ENCODE measurements at places on chromosomes 5 and 9.
A peak's percentile ranks its signal among the peaks of the same experiment; 100 is the strongest.

GRCh38 chr5:180785121-180785781, 17.4 kb downstream of the MGAT1 start:
- DNase-seq: no peak

DNA sequence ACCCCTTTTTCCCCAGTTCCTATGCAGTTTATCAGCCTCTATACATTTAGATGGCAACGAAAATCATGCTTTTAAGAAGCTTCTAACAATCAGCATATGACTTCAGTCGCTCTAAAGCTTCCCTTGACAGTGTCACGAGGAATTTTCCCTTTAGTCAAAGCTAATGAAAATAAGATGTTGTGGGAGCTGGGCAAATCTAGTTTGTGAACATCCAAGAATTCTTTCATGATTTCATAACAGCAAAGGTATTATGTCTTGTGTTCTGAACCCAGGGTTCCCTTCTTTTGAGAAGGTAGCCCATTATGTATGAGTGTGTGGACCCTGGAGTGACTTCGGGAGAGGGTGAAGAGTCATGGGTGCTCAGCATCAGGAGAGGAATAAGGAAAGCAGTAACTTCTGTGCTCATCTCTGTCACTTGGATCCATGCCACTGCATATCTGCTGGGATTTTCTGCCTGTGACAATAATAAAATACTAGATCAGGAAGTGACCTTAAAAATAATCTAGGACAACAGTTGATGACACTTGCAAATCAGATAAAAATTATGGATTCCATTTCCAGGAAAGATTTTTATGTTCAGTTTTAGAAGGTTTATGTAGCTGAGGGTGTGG, 102.4 kb downstream of the PCSK1 start:
- no peak for DNase-seq

DNA sequence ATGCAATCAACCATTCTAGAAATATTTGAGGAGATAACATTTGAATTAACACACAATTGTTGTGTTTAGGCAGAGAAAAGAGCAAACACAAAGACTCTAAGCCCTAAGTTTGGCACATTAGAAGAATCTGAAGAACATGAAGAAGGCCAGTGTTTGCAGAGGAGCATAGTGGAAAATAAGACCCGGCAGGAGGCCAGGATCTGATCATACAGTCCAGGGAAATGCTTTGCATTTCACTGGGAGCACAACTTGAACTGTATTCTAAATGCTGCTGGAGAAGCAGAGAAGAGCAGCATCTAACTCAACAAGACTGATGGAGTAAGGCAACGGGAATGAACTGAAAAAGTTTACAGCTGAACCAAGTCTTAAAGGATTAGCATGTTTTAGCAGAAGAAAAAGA, 463.4 kb downstream of the ZNF608 start:
- no peak for DNase-seq

GRCh38 chr5:103910786-103911185, 348.2 kb upstream of the NUDT12 start:
- DNase-seq: no peak

DNA sequence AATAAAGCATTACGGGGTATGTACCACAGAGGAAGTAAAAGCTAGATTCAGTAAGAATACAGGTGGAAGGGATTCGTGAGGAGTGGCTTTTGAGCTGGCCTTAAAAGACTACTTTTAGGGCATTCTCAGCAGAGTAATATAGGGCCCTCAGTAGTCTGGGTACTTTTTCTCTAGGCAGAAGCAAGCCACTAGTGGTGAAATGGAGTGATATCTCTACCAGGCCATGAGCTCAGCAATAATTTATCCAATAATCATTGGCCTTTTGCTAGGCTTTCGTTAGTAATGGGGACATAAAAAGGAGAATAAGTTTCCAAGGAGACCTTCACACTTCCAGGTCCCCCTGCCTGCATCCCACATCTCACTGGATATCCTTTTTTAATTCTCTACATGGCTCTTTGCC, 1.7 kb downstream of the POLR3G start:
- no peak for DNase-seq

- no peak for DNase-seq
Measured at GRCh38 chr9:137866226-137867141, 11.1 kb upstream of the CACNA1B start.

- DNase-seq: no peak
Measured at GRCh38 chr9:127779136-127779981, 893 bp upstream of the SH2D3C start.

DNA sequence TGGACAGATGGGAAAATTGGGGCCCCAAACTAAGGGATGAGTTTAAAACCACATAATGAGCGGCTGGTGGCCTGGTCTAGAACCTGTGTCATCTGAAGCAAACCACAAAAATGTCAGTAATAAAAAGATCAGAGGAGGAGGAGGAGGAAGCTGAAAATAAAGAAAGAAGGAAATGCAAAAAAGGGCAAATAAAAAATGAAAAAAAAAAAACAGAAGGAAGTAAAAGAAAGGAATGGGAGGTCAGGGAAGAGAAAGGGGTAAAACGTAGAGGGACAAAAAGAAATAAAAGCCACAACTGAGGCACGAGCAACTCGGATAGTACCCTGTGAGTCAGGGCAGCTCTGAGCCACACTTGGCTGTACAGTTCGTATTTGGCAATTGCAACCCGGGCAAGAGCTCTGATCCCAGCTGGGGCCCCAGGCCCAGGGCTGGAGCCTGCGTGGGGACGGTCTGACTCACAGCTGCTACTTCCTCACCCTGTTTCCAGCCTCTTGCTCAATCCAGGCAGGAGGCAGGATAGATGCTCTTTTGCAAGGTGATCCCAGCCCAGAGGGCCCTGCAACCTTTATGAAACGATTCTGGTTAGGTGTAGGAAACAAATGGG, 137.9 kb upstream of the TRIM32 start:
- DNase-seq: no peak

GRCh38 chr5:105146867-105147266, 1584.3 kb upstream of the NUDT12 start:
- DNase-seq: no peak

DNA sequence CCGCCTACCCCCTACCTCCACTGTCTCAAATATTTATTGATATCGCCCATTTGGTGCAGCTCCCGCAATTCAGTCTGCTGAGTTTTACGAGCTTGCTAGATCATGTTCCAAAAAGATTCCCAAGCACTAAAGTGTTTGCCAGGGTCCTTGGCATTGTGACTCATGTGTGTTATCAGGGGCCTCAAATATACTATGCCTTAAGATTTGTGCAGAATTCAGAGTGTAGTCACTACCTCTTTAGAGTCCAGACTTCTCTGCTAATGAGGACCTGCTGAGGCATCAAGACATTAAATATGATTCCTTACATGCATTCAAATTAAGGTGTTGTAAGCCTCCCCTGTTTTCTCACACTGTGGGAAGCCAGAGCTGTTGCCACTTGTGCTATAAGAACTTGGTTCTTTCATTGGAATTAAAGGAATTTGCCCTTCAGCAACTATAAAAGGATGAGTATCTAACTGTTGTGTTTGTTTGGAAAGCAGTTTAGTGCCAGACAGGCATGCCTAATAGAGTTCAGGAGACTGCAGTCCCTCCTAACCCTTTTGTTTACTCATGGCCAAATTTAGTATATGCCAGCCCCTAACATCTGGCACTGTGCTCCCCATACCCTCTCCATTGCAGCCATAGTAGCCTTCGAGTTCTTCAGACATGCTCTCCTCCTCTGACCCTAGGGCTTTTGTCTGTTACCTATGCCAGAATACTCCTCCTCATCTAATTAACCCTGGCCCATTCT, 316.4 kb downstream of the NR3C1 start:
- no peak for DNase-seq

DNA sequence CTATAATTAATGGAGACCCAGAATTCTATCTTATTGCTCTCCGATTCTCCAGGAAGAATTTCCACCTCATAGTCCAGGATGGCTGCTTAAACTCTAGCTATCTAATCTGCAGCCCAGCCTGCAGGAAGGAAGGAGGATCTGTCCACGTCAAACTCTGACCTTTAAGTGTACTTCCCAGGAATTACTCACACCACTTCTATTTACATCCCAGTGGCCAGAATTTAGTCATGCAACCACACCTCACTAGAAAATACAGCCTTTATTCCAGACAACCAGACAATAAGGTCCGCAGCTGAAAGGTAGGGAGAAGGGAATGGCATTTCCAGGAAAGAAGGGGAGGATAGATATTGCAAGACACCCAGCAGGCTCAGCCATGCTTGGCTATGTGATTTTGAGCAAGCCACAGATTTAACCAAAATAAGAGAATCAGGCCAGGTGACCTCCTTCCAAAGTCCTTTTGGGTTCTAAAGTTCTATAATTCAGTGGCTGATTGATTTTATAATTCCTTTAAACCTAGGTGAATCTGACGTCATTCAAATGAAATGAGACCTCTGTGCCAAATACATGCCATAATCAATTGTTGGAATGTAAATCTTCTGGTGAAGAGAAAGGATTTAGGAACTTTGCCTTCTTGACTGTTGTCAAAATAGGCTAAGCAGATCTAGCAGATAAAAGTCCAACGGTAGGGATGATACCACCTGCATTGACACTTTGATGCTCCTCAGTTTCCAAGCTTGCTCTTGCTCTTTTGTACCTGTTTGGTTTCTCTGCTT, 3.7 kb upstream of the DENND1A start:
- no peak for DNase-seq

DNA sequence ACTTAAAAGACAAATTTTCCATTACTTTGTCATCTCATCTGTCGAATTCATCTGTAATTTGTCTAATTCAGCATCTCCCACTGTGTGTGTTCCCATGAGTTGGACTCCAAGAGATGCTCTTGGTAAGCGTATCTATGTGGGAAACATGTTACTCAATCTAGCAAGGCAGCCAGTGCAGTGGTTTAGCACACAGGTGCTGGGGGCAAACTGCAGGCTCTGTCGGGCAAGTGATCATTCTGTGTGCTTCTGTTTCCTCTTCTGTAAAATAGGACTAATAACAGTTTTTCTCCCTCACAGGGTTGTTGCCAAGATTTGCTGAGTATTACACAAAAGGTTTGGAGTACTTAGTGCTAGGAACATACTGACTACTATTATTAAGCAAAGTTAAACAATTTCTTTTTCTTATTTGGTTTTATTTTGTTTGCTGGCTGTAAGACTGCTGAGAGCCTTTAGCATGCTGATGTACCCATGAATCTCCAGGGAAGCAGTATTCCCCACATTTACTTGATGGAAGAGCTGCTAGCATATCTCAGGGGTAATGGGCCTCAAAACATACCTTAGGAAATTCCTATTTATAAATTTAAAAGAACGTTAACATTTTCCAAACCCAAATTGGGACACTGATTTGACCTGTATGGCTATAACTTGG, 709 bp upstream of the GAPT start:
- no peak for DNase-seq

- no peak for DNase-seq
Measured at GRCh38 chr5:39191216-39191615, 28.1 kb downstream of the FYB1 start.

GRCh38 chr9:69168709-69169217, 5.3 kb upstream of the TJP2 start:
- peak; percentile 49 for DNase-seq

DNA sequence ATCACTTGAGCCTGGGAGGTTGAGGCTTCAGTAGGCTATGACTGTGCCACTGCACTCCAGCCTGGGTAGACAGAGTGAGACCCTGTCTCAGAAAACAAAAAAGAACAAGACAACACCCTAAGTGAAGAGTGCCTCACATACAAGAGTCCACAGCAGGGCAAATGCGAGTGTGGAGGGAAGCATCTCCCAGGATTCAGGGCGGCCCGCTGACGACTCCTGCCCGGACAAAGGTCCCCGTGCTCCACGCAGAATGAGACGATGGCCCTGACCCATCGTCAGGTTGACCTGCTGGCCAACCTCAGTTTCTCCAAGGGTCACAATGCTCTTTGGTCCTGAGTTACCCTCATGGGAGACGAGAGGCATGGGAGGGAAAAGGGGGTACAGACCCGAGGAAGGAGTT, 18.3 kb downstream of the MRNIP start:
- no peak for DNase-seq

- no peak for DNase-seq
Measured at GRCh38 chr5:51433052-51433710, 49.9 kb downstream of the ISL1 start.

- DNase-seq: no peak
Measured at GRCh38 chr5:124007675-124008398, 495.9 kb downstream of the CSNK1G3 start.

GRCh38 chr5:1909346-1909985, 26.7 kb upstream of the IRX4 start:
- DNase-seq: no peak

GRCh38 chr5:154193283-154193682, 2.8 kb downstream of the GALNT10 start:
- no peak for DNase-seq

DNA sequence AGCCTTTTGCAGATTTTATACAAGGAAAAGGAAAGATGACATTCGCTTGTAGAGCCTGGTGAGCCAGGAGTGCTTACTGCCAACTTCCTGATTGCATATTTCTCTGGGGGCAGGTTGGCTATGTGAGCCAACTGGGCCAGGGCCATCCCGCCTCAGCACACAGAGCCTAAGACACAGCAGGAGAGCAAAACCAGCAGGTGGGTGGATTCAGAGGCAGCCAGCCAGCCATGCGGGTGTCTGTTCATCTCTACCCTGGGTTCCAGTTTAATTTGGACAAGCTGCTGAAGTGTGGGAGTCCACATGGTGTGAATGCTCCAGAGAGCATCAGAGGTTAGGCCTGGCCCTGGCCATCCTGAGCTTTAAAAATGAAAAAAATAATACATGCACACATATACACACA, 291.4 kb downstream of the ARHGEF28 start:
- DNase-seq: no peak

DNA sequence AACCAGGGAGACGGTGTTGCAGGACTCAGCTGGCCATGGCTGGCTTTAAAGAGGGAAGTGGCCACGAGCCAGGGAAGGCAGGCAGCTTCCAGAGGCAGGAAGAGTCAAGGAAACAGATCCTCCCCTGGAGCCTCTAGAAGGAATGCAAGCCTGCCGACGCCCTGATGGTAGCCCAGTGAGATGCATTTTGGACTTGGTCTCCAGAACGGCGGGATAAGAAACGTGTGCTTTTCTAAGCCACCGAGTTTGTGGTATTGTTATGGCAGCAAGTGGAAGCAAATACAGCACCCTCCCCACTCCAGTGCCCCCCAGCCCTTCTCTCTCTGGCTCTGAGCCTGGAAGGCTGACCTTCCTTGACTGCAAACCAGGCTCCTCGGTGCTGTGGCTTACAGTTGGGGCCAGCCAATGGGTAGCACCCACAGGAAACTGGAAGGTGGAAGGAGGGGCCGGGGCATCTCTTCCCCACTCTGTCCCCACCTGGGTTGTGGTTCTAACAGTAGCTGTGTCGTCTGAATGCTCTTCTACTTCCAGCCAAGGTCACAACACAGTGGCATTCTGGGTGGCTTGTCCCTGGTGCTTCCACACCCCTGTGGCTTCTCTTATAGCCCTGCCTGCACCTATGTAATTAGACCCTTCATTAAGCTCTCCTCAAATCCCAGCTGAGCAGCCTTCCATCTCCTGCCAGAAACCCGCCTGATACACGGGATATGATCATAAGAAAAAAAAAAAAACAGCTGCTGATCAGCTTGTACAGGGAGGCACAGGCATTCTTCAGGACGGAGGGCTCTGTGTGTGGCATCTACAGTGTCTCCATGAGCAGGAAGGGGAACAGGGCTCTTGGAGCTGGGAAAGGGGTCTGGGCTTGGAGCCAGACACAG, 29.9 kb upstream of the UNC5A start:
- no peak for DNase-seq
